ENCODE measurements at places on chromosomes 13 and 19.

- no peak for DNase-seq
Observed at GRCh38 chr13:19890030-19890429, 26.6 kb upstream of the ZMYM5 start.

- DNase-seq = no peak
Observed at GRCh38 chr13:20403826-20404225, 121.8 kb downstream of the CRYL1 start.

DNA sequence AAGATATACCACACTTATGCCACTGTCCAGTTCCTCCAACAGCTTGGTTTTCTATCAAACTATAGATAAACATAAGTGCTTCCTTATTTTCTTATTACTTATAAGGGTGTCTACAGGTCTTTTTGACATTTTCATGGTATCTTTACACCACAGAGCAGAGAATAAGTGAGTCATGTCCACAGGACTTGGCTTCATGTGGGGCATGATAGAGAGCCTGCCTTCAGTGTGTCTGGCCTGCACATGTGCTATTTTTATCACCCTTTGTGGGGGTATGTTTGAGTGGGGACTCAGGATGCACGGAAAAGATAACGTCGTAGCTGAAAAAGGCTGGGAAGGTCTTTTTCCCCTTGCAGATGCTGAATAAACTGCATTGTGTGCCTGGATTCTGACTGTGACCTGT, 8.1 kb upstream of the STOML3 start:
- DNase-seq = no peak

DNA sequence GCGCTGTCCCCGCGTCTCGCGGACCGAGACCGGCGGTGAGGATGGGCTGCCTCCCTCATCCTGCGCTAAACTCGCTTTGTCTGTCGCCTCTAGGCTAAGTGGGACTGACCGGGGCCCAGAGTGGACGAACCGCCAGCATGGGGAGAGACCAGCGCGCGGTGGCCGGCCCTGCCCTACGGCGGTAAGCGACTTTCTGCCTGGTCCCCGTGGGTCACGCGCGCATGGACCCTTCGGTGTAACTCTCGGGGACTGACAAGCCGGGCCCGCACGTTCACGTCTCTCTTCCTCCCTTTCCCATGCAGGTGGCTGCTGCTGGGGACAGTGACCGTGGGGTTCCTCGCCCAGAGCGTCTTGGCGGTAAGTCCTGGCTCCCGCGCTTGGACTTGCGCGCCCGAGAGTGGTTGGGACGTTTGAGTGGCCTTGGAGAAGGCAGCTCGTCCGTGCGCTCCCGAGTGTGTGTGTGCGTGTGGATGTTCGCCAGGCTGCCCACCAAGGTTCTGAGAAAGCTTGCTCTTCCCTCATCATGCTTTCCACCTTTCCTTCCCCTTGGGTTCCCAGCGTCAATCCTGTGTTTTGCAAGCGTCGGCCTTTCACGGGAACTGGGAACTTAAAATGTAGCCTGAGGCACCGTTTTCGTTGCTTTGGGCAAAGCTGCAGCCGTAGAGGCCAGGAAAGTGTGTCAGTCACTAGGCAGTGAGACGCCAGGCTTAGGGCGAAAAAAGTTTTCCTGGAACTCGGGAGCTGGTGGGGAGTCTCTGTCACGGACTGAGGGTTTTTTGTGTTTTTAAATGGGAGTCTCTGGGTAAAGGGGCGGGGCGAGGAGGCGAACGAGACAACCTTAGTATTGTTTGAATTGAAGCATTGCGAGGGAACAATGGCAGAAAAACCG, 927 bp downstream of the COL4A2 start:
- no peak for DNase-seq

DNA sequence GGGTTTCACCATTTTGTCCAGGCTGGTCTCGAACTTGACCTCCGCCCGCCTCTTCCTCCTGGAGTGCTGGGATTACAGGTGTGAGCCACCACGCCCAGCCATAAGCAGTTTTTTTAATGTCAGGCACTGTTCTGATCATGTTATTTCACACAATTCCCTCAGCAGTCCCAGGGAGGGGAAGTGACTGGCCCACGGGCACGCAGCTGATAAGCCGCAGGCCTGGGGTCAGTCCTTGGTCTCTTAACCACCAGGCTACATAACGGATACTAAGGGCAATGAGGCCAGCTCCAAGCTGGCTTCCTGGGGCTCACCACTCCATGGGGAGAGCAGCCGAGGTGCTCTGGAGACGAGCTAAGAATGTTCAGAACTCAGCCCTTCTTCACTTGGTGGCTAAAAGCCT, 13.5 kb downstream of the BRSK1 start:
- DNase-seq = no peak

Measured in stimulated activated CD8-positive, alpha-beta memory T cell treated with anti-CD3 and anti-CD28 coated beads, Interleukin-4, amount 100 ng/mL, for 24 hours (primary cell).